DMS79 (cell line): ENCODE measurements at places on chromosomes 4 and X.

DNA sequence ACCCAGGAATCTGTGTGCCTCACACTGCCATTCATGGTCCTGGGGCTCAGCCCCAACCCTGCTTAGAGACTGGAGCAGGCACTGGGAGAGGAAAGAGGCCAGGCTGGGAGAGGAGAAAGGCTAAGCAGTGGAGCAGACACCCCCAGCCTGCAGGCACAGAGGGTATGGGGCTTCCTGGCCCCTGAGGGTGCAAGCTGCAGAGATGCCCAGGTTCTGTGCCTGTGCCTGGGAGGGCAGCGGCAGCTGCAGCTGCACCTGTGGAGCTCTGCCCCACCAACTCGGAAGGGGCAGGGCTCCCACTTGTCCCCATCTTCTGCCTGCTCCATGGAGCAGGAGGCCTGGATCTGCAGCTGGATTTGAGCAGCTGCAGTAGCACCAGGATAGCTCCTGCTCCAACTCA, 47.9 kb downstream of the DMP1 start:
- no peak for DNase-seq

- no peak for DNase-seq
Measured at GRCh38 chr4:825971-826330, at the start of gene CPLX1. Gene CPLX1, minus strand, starts transcription at chr4:826129. Its CDS starts 1,607 bp downstream, at chr4:824522.

GRCh38 chr4:81482326-81482725, 10.6 kb upstream of the RASGEF1B start:
- DNase-seq, result no peak

DNA sequence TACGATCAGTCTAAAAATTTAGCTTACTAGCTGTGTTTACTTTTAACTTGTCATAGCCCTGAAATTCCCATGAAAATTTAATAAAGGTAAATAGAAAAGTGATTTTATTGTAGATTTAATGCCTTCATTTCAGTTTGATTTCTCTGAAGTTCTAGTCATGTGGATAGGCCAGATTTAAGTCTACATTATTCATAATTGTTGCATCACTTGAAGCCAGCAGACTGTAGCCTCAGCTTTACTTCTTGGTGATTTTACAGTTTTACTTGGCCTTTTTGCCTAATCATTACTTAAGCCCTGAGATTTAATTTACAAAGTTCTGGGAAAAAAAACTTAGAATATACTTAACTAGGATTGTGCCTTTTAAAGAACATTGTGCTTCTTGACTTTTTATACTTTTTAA, 73.5 kb upstream of the FHDC1 start:
- no peak for DNase-seq

- DNase-seq, result no peak
Measured at GRCh38 chr4:4673070-4673469, 131.2 kb upstream of the STX18 start.

- no peak for DNase-seq
Measured at GRCh38 chr4:73707269-73707875, 33.0 kb upstream of the CXCL8 start.

DNA sequence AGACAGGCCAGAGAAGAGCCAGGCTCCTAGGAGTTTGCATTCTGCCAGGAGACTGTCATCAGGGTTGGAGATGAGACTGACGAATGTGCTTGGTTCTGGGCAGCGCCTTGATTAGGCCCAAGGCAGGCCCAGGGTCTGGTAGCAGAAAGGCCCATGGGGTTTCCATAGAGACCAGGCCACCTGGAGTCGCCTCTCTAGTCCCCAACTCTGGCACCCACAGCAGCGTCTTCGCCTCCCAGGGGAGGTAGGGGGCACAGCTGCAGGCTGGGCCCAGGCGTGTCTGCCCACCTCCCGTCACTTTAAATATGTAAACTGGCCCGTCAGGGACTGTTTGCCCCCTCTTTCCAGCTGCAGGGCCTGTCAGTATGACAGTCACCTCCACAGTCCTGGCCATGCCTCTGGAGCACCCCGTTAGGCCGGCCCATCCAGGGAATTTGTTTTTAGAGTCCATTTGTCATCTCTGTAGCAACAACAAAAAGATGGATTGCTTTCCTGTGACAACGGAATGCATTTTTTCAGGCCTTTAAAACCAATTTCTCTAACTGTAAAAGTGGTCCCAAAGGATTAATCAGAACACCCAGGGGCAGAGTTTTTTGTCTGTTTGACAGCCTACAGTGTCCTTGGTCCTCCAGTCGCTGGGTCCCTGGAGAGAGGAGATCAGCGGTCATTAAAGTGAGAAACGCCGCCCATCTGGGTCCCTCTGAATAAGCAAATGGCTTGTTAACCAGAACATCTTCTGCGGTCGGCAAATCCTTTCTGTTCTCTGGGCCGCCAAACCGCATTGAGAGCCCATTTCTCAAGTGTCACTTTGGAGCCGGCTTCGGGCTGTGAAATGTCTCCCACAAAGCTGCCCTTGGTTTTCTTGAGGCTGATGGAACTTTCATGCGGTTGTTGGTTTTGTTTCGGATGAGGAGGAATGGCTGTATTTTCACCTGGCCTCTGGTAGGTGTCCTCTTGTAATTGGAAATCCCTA, 153.0 kb upstream of the PSAPL1 start:
- peak; percentile 84 for DNase-seq

DNA sequence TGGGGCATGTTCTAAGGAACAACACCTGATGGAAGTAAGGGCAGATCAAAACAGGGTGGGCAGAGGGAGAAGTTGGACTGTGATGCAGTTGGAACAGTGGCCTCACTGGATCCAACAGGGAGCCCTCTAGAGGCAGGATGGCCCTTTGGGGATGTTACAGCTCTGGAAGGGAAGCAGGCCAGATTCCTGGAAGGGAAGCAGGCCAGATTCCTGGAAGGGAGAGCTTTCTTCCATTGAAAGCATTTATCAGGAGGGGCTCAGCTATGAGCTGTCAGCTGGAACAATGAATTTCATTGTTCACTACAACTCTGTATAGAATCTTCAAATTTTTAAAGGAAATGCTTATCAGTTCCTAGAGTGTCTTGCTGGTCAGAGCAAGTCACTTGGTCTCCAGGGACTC, 17.7 kb downstream of the IL15 start:
- DNase-seq, result no peak

- no peak for DNase-seq
Measured at GRCh38 chr4:18529482-18529881, 507.9 kb upstream of the LCORL start.

- DNase-seq, result no peak
Measured at GRCh38 chr4:5470318-5471198, 237.8 kb downstream of the EVC2 start.

- no peak for DNase-seq
Measured at GRCh38 chr4:111475001-111475400, 670.3 kb upstream of the FAM241A start.

- no peak for DNase-seq
Measured at GRCh38 chr4:27360790-27361267, 500.2 kb downstream of the STIM2 start.

GRCh38 chrX:108671526-108671925, 64.8 kb downstream of the IRS4 start:
- DNase-seq, result no peak

DNA sequence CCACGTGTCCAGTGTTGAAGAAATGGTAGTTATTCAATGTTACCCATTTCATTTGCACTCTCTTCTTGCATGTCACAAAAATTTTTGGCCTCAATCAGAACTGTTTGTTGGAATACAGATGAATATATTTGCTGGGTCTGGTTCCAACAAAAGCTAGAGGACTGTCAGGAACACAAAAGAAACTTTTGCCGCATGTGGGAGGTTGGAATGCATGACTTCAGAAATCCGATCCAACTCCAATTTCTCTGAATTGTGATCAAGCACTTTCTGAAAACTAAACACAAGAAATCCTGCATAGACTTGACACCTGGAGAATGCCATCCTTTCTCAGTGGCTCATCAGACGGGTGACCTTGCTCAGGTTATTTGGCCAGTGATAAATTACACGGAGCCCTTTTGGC, 15.4 kb downstream of the SETD7 start:
- no peak for DNase-seq

DNA sequence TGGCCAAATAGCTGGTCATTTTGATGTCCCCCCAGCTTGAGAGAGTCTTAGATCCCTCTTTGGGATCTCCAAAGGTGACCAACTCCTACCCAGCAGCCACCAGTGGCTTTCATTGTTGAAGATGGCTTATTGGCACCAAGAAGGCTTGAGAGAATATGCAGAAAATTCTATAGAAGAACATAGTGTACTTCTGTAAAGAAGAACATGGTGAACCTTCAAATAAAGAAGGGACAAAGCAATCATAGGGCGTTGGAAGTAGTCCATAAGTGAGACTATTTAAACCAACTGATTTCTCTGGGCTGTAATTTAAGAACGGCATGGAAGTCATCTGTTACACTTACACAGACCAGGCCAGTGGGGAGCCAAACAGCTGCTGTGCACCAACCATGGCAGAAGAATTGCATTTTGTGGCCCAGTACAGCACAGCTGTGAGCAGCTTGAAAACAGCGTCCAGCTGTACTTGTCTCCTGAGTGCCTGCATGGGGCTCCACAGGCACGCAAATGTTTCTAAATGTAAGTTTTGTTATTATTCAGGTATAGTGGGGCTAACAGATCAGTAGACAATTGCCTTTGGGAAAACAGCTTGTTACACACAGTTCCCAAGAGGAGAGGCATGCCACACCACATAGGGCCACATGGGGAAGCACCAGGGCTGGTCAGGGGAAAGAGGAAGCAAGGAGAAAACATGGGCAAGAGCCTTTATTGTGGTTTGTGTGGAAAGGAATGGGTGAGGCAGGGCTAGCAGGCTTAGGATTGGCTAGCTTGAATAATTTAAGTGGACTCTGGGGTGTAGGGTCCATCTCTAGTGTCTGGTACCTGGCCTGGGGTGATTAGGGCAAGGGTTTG, 125.0 kb downstream of the ARHGAP6 start:
- no peak for DNase-seq

DNA sequence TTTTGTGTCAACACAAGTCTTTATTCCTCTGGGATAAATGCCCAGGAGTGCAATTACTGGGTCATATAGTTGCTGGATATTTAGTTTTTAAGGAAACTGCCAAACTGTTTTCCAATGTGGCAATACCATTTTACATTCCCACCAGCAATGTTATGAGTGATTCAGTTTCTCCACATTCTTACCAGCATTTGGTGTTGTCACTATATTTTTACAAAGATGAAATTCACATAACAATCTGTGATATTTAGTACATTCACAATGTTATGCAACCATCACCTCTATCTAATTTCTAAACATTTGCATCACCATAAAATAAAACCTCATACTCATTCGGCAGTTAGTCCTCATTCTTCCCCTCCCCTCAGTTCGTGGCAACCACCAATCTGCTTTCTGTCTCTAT, 75.0 kb downstream of the MAMLD1 start:
- no peak for DNase-seq

DNA sequence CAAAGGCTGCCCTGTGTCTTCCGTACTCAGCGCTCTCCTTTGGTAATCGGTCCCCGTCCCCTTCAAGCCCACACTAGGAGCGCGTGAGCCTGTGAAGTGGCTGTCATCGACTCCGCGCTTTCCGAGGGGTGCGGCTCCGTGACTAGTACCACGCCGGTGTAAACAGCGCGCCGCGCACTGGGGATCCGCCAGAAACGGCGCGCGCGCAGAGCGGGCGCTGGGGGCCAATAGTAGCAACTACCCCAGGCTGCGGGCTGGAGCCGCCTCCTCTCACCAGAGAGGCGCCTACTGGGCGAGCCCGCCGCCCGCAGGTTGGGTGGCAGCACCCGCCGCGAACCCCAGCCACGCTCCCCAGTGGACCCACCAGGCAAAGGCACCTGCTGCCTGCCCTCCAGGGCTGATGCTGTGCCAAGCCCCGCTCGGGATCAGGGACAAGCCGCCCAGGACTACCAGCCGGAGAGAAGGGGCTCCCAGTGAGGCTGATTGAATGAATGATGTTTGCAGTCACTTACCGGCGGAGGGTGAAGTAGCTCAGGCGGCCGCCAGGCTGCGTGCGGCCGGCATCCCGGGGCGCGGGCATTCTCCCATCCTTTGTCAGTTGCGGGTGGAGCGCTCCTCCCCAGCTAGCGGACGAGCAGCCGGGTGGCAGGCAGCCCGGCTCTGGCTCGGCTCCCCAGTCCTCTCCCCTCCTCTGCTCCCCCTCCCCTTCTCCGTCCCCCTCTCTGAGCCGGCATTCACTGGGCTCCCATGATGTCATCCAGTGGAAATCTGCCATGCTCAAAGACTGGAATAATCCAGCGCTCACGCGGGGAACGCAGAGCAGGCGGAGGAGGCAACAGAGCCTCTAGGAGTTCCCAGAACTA, 370.3 kb upstream of the SMIM31 start:
- DNase-seq, result no peak

DNA sequence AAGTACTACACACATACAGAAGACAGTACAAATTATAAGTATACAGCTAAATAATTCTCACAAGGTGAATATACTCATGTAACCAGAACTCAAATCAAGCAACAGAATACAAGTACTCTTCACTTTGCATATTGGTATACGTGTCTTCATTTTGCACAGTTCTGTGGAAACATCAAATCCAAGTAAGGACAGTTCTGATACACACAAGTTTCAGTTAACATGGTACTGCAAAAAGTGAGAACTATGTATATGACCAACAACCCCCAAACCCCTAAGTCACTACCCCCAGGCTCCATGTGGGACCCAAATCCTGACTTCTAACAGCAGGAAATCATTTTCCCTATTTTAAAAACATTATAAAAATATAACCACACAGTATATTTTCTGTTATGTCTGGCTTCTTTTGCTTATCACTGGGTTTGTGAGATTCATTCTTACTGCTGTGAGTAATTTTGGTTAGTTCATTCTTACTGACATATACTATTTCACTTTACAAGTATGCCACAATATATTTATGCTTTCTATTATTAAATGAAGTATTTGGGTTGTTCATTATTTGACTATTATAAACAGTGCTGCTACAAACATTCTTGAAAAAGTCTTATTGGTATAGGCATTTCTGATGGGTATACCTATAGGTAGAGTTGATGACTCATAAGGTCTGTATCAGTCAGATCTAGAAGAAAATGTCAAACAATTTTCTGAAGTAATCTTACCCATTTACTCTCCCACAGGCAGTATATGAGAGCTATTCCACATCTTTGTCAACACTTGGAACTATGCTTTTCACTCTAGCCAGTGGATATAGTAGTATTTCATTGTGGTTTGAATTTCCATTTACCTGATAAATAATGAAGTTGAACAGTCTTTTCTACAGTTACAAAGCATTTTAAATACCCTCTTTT, 47.0 kb downstream of the SCLT1 start:
- no peak for DNase-seq

GRCh38 chr4:138919094-138919936, 96.3 kb upstream of the NOCT start:
- DNase-seq, result peak; percentile 16

DNA sequence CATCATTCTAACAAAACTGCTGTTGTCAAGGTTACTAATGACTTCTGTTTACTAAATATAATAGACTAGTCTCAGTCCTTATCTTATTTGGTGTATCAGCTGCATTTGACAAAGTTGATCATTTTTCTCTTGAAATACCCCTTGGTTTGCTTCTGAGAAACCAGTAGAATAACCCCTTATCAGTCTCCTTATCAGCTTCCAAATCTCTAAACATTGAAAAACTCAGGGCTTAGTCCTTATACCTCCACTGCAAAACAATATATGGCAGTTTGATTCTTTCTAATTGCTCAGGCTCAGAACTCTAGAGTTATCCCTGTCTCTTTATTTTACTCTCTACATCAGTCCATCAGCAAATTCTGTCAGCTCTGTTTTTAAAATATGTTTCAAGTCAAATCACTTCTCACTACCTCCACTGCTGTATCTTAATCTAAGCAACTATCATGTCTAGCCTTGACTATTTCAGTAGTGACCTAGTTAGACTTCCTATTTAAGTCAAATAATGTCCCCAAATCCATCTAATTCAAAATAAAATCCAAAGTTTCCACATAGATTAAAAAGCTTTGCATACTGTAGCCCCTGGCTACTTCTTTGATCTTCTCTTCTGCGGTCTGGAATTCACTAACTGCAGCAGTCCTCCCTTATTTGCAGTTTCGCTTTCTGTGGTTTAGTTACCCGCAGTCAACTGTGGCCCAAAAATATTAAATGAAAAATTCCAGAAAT, 87.1 kb upstream of the NPNT start:
- no peak for DNase-seq
